ENCODE measurements at places on chromosomes 3 and 15. TPM values are rescaled to one million over a fixed set of nuclear protein-coding genes. Genes with fewer than 3 reads are reported as not detected.

SOX14 gene
- total RNA-seq, result not detected

MAGEL2 gene
- 0.36 TPM for total RNA-seq

MUSTN1 gene
- not detected for total RNA-seq

CYP1A2 gene
- not detected for total RNA-seq

ROPN1 gene
- total RNA-seq, result not detected

PIGBOS1 gene
- total RNA-seq, result 15.0 TPM

MPI gene
- 109 TPM for total RNA-seq

LRRN1 gene
- not detected for total RNA-seq

GOLGA8M gene
- not detected for total RNA-seq
